ENCODE measurements at places on chromosomes 3 and 15.

- DNase-seq: no peak
These were observed 962.3 kb downstream of the EPHA3 start for GRCh38 chr3:90069748-90070147.

- DNase-seq: no peak
These were observed 84.0 kb upstream of the CACNA2D3 start for GRCh38 chr3:54038391-54038790.

DNA sequence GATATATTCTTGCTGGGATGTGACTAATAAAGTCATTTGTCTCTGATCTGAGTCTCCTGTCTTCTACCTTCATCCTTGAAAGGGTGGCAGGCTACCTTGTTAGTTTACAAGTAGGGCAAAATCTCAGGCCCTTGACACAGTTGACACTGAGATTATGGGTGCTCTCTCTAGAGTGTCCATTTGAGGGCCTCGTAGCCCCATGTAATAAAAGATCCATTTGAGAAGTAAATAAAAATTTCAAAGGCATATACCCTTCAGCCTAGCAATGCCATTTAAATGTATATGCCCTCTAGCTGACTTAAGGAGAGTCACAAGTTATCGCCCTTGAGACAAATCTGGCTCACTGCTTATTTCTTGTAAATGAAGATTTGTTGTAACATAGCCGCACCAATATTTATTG is 98.6 kb downstream of the TCF12 start:
- no peak for DNase-seq

GRCh38 chr15:89812011-89812846 is 2.4 kb downstream of the ANPEP start:
- no peak for DNase-seq

DNA sequence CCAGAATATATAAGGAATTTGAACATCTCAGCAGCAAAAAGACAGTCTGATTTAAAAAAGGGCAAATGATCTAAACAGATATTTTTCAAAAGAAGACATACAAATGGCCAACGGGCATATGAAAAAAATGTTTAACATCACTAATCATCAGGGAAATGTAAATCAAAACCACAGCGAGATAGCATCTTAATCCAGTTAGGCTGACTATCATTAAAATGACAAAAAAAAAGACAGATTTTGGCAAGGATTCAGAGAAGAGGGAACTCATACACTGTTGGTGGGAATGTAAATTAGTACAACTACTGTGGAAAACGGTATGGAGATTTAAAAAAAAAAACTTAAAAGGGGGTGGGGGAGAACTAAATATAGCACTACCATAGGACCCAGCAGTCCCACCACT is 47.9 kb downstream of the RNF13 start:
- DNase-seq: no peak

DNA sequence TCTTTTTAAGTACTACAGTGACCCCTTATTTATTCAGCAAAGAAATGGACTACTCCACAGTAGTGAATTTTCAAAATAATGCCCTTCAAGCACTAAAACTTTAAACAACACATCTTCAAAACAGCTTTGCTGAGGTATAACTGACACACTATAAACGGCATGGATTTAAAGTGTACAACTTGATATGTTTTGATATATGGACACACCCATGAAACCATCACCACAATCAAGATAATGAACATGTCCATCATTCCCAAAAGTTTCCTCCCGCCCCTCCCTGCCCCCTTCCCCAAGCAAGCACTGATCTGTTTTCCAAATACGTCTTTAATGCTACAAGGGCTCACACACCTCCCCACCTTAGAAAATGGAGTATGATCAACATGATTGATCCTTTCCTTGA is 1.6 kb upstream of the FURIN start:
- no peak for DNase-seq

GRCh38 chr3:64110071-64110470 is 86.8 kb upstream of the PSMD6 start:
- DNase-seq: no peak

DNA sequence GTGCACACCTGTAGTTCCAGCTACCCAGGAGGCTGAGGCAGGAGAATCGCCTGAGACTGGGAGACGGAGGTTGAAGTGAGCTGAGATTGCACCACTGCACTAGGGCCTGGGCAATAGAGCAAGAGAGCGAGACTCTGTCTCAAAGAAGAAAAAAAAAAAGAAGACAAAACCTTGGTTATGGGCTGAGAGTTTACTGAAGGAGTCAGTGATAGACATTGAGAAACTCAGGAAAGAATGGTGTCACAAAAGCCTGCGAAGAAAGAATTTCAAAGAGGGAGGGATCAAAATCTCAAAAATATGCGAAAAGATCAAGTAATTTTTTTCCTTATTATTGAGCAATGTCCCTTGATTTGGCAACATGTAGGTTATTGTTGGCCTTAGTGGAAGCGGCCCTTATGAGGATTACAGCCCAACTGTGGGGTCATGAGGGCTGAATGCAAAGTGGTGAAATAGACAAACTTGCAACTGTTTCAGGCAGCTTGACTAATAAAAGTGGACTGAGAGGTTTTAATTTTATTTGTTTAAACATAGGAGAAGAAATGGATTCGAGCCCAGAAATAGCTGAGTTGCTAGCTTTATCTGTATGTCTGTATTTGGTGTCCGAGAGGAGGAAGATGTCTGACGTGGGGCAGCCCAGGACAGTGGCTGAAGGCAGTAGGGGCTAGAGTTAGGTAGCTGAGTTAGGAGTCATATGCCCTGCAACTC is 18.8 kb upstream of the CELF6 start:
- no peak for DNase-seq

GRCh38 chr3:178201714-178202113 is 334.5 kb upstream of the KCNMB2 start:
- no peak for DNase-seq

DNA sequence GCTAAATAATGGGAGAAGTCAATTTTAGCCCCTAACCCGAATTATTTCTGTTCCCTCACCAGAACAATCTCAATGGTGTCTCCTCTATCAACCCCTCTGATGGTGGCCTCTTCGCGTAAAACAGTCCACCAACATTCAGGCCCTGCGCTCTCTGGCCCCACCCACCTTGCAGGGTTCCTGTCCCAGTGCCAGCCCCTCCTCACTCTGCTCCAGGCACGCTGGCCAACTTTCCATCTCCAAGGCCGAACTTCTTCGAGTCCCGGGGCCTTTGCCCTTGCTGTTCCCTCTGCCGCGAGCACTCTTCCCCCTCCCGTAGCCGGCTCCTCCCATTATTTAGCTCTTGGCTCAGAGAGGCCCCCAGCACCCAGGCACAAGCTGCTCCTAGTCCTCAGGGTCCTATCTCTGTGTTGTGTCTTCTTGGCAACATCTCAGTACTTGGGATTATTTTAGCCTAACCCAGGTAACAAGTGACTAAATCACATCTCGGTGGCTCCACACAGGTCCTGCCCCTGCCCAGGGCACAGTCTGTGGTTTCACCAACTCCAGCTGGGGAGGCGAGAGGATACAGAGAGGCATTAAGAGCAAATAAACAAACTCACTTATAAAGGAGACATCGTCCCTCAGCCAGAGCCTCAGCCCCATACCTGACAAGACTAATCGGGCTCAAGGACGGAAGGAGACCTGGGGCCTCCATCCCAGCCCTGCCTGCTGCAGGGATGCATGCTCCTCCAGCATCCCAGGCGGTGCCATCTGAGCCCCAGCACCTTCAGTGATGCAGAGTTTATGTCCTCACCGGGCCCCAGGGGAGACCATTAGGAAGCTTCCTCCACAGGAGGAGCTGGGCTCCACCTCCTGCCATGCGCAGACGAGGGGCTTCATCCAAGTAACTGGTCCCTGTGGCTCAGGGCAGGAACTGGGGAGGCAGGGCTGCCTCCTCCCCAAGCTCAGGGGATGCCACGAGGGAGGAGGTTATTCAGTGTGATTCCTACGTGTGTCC is 19.7 kb upstream of the IQSEC1 start:
- DNase-seq: no peak

DNA sequence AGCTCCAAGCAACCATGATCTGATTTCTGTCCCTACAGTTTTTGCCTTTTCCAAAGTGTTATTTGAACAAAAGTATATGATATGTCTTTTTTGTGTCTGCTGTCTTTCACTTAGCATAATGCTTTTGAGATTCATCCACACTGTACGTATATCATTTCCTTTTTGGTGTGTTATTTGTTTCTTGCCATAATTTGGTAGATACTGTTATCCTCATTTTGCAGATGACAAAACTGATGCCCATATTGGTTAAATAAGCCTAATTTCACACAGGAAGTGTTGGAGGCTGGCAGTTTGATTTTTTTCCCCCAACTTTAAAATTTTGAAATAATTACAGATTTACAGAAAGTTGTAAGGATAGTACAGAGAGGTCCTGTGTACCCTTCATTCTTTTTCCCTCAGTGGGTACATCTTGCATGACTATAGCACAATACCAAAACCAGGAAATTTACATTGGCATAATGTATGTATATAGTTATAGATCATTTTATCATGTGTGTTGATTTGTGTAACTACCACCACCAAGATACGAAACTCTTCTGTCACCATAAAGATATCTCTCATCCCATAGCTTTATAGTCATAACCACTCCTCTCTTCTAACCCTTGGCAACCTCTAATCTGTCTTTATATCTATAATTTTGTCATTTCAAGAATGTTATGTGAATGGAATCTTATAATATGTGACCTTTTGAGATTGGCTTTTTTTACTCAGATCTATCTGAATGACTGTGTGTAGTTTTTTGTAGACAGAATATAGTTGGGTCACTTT is 55.6 kb downstream of the RASA2 start:
- no peak for DNase-seq

- DNase-seq: no peak
These were observed 23.8 kb downstream of the NIPA1 start for GRCh38 chr15:22810033-22810852.

DNA sequence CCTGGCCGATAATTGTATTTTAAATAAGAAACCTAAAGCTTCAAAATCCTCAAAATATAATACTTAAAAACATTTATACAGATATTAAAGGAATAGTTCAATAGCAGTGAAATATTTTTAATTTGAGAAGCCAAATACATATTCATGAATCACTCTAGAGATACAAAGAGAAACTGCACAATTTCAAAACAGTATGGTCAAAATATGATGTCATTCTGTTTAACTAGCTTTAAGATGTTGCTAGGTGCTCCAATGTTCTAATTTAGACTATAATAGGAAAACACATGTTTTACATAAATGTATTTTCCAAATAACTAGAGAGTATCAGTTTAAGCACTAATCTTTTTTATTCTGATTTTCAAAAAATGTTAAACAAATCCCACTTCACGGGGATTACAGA is 10.3 kb upstream of the NRROS start:
- DNase-seq: no peak

- no peak for DNase-seq
These were observed 81.1 kb upstream of the SLC6A1 start for GRCh38 chr3:10911350-10912002.

- DNase-seq: no peak
These were observed 23.1 kb downstream of the BHLHE40 start for GRCh38 chr3:5002174-5002870.

GRCh38 chr3:73143821-73144237 is 82.4 kb downstream of the EBLN2 start:
- DNase-seq: no peak

GRCh38 chr15:96213045-96213444 is 117.5 kb upstream of the NR2F2 start:
- no peak for DNase-seq

- DNase-seq: no peak
These were observed 1043.6 kb downstream of the TUSC7 start for GRCh38 chr3:117752984-117753717.

- DNase-seq: no peak
These were observed 204.4 kb upstream of the LINGO1 start for GRCh38 chr15:77836906-77837648.

GRCh38 chr3:188956839-188957489 is 214.8 kb upstream of the TPRG1 start:
- no peak for DNase-seq

GRCh38 chr15:35514759-35515158 is 31.2 kb downstream of the DPH6 start:
- DNase-seq: no peak

Data from right renal pelvis (tissue), 4 donors.